ENCODE measurements at places on chromosomes 1 and 21.

- H3K36me3 ChIP-seq: peaks cover 13% of the 10 kb centered on the region
- DNase-seq: no peak
- H3K4me3 ChIP-seq: no peak overlapping the region
- no peaks in the 10 kb centered on the region for H3K4me1 ChIP-seq
- H3K27me3 ChIP-seq: no peaks in the 10 kb centered on the region
Observed at GRCh38 chr1:32770741-32771548, 46.2 kb downstream of the YARS1 start.

DNA sequence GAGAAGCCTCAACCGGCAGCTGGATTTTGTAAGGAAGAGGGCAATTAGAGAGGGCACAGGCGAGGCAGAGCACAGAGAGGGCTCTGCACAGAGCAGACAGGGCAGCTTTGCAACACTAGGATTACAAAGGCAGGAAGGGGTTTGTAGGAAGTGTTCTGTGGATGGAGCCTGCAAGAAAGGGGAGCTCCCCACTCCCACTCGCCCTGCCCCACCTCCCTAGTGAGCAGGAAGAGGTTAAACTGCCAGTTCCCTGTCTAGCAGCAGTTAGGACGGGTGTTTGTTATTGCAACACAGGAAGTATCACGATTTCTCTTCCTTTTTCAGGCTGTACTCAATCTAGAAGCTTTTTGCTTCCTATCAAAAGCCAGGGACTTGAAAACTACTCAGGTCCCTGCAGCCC lies 63.3 kb upstream of the LRRC8D start:
- H3K4me1 ChIP-seq: no peaks in the 10 kb centered on the region
- no peak overlapping the region for H3K4me3 ChIP-seq
- H3K27me3 ChIP-seq: no peaks in the 10 kb centered on the region

GRCh38 chr1:31643976-31644559 lies 608 bp downstream of the PEF1 start:
- DNase-seq: no peak
- H3K4me3 ChIP-seq: peak overlapping the region; percentile 99
- no peaks in the 10 kb centered on the region for H3K36me3 ChIP-seq
- peak overlapping the region; percentile 99 for H3K27ac ChIP-seq
- no peaks in the 10 kb centered on the region for H3K4me1 ChIP-seq
- no peaks in the 10 kb centered on the region for H3K27me3 ChIP-seq

- peak overlapping the region; percentile 2 for H3K27ac ChIP-seq
- H3K36me3 ChIP-seq: peaks cover 99% of the 10 kb centered on the region
Observed at GRCh38 chr1:12006167-12006921, 13.0 kb upstream of the MIIP start.
